ENCODE measurements at places on chromosomes 4 and X. TPM values are rescaled to one million over a fixed set of nuclear protein-coding genes. Genes with fewer than 3 reads are reported as not detected.

ZNF732 gene
- 0.47 TPM for total RNA-seq

CT45A2 gene
- total RNA-seq = not detected

NUP62CL gene
- 7.3 TPM for total RNA-seq

EDA2R gene
- 30.3 TPM for total RNA-seq

ARHGAP6 gene
- not detected for total RNA-seq

PF4V1 gene
- not detected for total RNA-seq

KLHL13 gene
- 1.6 TPM for total RNA-seq

SLC9B1 gene
- total RNA-seq = 0.77 TPM

SLC10A7 gene
- 23.0 TPM for total RNA-seq

MAGEA11 gene
- total RNA-seq = not detected

GABRG1 gene
- total RNA-seq = not detected

MAGEB6B gene
- not detected for total RNA-seq

CAPN6 gene
- 0.37 TPM for total RNA-seq

ZDHHC15 gene
- total RNA-seq = not detected

XAGE1A gene
- not detected for total RNA-seq

CTAG2 gene
- total RNA-seq = not detected
